AML-193 (cell line): ENCODE measurements at places on chromosomes 5 and 9.

GRCh38 chr5:56278335-56278753, 45.2 kb upstream of the ANKRD55 start:
- no peak for DNase-seq

DNA sequence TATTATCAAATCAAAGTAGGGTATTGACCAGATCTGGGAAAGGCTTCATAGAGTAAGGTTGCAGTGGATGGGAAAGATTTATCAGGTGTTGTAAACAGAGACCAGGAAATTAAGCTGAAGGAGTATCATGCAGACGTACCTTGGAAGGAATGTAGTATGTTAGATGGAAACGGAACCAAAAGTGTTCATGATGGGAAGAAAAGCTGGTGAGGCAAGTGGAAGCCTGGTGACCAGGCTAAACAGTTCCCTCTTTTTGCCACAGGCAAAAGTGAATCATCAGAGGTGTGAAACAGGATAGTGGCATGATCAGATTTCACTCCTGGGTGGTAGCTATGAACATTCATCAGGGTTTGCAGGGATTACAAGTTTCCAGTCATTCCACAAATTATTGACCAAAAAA, 780.1 kb upstream of the DMAC1 start:
- DNase-seq, result no peak

GRCh38 chr5:51988634-51989033, 605.4 kb downstream of the ISL1 start:
- DNase-seq, result no peak

DNA sequence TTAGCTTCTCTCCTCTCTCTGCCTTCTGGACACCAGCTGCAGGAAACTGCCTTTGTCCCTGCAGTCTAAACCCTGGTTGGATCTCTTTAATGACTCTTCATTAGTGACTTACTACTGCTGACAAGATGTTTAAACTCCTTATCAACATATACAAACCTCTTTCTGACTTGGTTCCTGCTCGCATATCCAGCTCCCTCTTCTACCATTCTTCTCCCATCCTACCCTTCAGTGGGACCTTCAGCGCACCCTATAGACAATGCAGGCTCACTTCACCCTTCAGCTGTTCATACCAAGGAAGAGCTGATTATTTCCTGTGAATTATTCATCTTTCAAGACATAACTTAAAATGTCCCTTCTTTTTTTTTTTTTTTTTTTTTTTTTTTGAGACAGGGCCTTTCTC, 436.5 kb downstream of the KIAA0825 start:
- no peak for DNase-seq

- no peak for DNase-seq
These were observed 64.5 kb upstream of the FRRS1L start for GRCh38 chr9:109231593-109231992.

- DNase-seq, result no peak
These were observed 14.8 kb downstream of the GADD45G start for GRCh38 chr9:89619424-89620138.

DNA sequence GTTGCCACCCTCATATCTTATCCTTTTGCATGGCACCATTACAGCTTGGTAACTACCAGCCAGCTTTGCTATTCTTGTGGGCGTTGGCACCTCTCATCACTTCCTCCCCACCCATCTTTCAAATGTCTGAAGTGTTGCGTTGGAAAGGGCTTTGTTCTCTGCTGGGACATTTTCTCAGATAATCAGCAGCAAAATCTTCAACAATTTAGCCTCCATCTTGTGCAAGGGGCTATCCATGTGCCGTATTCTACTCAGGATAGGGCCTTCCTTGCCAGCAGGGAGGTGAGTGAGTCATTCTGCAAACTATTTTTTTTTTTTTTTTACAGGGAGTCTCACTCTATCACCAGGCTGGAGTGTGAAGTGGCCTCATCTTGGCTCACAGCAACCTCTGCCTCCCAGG, 62.1 kb upstream of the NUDT12 start:
- no peak for DNase-seq

DNA sequence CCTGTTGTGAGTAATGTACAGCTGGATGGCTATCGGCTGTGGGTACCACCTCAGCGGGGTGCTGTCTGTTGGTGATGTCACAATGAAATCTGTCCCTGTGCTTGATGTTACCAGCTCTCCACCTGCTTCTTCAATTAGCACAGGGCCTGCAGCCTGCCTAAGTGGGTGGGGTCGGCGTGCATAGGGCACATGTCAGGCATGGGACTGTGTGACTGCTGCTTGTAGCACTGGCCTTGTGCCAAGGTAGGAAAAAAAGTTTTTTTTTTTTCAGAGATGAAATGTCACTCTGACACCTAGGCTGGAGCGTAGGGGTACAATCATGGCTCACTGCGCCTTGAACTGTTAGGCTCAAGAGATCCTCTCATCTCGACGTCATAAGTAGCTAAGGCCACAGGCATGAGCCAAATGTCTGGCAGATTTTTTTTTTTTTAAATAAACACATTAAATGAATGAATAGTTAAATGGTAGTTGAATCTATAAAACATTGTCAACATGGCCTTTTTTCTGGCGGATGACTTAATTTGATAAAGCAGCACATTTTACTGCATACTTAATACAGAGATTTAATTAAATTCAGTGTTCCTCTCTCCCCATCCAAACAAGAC, 222.5 kb downstream of the NXNL2 start:
- no peak for DNase-seq

DNA sequence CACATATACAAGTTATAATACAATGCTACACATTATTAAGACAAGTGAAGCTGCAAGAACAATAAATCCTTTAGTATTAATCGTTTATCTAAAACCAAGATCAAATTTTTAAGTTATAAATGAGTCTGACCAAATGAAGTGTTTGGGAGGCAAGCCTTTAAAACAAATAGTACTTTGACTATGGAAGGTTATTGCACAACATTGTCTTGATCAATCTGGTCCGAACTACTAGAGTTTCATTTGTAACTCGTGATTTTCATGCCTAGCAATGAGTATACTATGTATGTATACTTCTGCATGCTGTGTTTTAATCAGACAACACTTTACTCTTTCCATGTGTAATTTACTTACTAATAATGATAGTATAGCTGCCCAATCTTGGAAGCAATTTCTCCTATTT, 87.2 kb upstream of the GOLGA1 start:
- no peak for DNase-seq

DNA sequence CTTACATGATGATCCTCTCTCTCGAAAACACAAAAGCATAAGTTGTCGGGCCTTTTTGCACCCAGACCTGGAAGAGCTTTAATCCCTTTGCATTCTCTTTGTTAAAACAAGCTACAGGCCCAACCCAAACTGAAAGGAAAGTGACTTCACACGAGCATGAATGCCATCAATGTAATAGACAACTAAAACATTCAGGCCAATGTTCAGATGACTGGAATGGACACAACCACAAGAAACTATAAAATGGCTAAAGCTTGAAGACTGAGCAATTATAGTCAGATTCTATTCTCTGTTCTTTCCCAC, 45.5 kb downstream of the RFX3 start:
- DNase-seq, result no peak

DNA sequence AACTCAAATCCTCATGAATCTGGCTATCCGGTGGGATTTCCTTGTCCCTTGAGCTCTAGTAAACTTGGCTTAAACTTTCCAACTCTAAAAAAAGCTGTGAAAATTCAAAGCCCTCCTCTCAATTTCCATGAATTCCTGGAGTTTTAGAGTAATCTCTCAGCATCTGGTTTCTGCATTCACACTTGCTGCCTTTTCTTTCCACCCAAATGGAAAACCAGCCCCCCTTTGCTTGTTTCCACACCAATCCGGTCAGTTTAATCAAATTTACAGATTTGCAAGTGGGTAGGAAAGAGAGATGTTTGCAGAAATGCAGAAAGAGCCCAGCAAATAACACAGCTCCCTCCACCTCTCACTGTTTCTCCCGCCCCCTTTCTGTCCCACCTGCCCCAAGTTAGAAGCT, 91.1 kb downstream of the ENC1 start:
- DNase-seq, result no peak

DNA sequence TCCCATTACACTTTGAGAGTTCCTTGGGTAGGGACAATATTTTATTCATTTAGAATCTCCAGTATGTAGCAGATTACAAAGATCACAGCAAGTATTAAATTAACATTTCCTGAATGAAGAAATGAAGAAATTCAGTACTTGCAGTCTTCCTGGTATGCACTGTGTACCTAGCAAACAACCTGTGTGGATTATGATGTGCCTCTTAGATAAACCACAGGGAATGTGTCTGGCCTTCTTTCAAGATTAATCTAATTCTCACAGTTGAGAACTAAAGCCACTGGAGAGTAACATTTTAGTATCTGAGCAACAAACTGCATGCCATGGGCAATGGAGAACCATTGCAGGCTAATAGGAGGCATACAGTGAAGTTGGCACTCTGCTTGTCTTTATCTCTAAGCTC, 199.4 kb downstream of the AP3B1 start:
- DNase-seq, result no peak

GRCh38 chr9:87670572-87671264, 55.2 kb upstream of the CTSL start:
- DNase-seq, result no peak

GRCh38 chr5:153816870-153817269, 221.8 kb downstream of the FAM114A2 start:
- no peak for DNase-seq

DNA sequence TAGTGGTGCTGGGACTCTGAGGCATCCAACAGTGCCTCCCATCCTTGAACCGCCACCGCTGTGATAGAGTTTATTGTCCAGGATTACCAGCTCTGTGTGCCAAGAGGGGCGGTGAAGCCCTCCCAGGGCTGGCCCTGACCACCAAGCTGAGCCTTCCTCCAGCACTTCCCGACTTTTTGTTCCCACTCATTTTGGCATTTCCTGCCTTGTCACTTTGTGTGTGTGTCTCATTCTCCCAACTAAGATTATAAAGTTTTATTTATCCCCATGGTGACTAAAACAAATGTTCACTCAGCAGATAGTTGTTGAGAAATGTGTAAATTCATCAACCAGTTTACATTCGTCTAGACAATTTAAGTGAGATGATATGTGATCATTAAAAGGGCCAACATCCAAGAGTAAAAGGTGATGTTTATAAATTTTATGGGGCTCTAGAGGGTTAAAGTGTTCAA, 2.5 kb downstream of the F2R start:
- no peak for DNase-seq

DNA sequence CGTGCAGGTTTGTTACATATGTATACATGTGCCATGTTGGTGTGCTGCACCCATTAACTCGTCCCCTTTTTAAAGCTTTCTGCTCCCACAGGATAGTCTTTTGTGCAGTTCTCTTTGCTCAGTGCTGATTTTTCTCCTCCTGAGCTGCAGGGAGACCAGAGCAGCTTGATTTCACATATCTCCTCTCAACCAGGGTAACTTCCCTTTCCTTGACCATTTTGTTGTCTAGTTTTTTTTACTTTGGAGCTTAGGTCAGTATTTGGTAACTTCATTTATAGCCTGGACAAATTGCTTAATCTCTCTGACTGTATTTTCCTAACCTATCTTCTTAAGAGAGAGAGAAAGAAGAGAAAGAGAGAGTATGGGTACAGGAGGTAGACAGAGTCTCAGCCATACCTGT, 137.1 kb upstream of the ZNF366 start:
- DNase-seq, result no peak

GRCh38 chr5:1437226-1437829, 7.9 kb downstream of the SLC6A3 start:
- DNase-seq, result no peak

- no peak for DNase-seq
These were observed 357.3 kb downstream of the SPOCK1 start for GRCh38 chr5:137141779-137142178.

DNA sequence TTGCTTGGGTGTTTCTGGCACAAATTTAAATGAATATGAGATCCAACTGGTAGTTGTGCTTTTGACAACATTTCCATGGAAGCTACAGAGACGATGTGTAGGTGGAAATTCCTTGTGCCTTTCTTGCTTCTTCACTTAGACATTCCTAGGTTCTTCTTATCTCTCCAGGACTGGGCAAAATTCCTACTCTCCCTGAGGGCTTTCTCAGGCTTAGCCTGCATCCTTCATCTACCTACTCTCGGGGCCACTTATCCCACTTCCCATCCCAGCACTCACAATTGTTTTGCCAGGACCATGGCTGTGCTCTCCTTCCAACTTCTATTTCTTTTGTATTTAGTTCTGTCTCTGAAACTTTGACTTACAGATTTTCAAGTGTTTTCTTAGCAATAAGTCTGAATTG, 17.8 kb upstream of the SPINK1 start:
- DNase-seq, result no peak

- no peak for DNase-seq
These were observed 12.5 kb upstream of the BTF3 start for GRCh38 chr5:73485715-73486114.

DNA sequence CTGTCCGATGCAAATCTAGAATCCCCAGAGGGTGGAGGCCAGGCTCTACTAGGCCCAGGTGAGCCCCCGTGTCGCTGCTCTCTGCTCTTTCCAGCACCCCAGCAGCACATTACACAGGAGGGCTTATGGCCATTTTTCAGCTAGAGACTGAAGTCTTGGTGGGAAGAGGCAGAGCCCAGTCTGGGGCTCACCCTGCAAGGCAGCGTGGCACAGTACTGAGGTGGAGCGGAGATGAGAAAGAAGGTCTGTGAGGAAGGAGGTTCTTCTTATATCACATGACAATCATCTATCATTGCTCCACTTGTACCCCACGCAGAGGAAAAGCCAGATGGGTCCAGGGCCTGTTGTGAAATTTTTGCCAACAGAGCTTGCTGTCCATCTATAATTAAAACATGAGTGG, 10.0 kb upstream of the KIF12 start:
- no peak for DNase-seq

- DNase-seq, result no peak
These were observed 126.5 kb downstream of the MYO10 start for GRCh38 chr5:16809395-16810207.

- no peak for DNase-seq
These were observed 212.2 kb downstream of the PCSK1 start for GRCh38 chr5:96220610-96221390.

DNA sequence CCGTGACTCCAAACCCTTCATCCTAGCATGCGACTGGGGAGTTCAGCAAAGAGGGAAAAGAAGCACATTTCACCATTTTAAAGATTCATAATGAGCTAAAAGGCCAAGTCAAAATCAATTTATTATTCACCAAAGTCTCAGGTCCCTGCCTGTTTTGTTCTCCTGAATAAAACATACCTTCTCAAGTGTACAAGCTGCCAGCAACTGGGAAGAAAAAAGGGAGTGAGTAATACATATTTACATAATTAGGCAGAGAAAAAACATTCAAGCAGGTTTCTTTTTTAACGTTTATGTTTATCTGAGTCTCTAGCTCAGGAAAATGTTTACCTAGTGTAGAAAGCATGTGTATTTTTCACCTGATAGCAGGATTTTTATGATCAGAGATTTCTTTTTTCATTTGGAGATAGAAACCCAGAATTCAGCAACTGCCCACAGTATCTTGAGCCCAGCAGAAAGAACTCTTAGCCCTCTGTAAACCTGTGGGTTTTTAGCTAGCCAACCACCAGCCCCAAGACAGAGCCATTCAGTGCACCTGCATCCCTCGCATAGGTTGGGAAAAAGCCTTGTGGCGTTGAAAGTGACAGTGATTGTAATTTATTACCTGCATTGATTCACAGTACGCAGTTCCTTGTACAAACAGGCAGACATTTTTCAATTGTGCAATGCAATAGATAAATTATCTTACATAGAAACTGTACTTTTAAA, 117.9 kb upstream of the GRIA1 start:
- DNase-seq, result no peak
